NT2/D1 (cell line): ENCODE measurements at places on chromosomes 12 and 14.

GRCh38 chr12:83388551-83388950 is 701.8 kb downstream of the TMTC2 start:
- DNase-seq = no peak

DNA sequence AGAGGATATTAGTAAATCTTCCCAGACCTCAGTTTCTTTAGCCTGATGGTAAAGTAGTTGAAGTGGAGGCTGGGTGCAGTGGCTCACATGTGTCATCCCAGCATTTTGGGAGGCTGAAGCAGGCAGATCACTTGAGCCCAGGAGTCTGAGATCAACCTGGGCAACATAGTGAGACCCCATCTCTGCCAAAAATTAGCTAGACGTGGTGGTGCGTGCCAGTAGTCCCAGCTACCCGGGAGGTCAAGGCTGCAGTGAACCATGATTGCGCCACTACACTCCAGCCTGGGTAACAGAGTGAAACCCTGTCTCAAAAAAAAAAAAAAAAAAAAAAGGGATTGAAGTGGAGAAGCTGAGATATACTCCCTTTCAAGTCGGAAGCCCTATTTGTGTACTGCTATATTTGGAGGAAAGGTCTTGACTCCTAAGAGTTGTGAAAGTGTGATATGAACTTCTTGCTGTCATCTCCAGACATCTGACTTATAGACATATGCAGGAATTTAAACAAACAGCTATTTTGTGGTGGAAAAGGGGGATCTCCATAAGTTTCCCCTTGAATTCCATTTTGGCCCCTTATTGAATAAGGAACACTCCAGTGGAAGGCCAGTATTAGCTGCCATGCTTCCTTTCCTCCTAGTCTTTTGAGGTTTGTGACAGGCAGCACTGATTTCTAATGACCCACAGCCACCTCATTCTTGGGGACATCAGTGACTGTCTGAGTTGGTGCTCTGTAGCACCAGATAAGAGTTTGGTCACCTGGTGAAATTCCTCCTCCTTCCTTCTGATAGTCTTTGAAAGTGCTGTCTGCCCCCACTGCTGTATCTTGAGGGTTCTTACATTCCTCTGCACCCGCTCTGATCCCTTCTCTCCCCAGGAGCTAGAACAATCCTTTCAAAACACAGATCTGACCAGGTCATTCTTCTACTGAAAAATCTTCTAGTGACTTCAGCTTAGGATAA is 7.4 kb downstream of the ELK3 start:
- DNase-seq = no peak

DNA sequence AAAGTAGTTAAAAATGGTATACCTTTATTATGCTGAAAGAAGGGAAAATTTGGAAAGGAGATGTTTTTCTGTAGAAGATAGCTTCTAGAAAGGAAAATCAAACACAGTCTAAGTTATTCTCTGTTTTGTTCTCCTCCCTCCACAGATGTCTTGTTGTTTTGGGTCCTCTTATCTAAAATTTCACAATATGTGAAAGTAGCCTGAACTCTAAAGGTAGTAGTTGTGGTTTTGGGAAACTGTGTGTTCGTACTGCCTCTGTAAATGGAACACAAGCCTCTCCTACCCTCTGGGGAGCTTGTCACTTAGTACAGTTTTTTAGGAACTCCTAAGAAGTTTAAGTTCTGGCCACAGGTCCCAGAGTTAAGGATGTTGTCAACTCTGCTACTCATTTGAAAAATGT is 112.6 kb downstream of the CRADD start:
- no peak for DNase-seq

GRCh38 chr12:113131556-113131955 is 4.0 kb downstream of the RASAL1 start:
- DNase-seq = no peak

GRCh38 chr12:58881816-58882215 is 38.5 kb downstream of the LRIG3 start:
- no peak for DNase-seq

DNA sequence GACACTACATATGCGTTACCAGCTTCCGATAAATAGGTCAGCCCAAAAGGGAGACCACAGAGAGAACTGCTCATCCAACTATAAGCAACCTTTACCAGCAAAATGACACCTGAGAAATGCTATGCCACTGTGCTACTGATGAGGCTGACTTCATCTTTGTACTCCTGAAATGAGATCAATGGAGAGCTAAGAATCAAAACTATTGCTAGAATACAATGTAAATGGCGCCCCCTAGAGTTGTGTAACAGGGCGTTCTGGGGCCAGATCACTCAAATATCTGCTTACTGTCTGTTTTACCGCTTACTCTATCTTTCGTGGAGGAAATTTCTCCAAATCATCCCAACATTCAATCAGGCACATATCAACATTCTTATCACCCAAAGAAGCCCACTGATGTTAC is 4.6 kb downstream of the ZNF384 start:
- peak; percentile 76 for DNase-seq

GRCh38 chr12:24109381-24110039 is 160.0 kb upstream of the SOX5 start:
- DNase-seq = peak; percentile 15
